ENCODE measurements at places on chromosomes 6 and 20.

- H3K27ac ChIP-seq: no peak overlapping the region
- H3K4me3 ChIP-seq: no peak overlapping the region
- no peak for DNase-seq
- no peaks in the 10 kb centered on the region for H3K36me3 ChIP-seq
- H3K27me3 ChIP-seq: no peaks in the 10 kb centered on the region
These were observed 20.1 kb downstream of the PLCB1 start for GRCh38 chr20:8152183-8152582.

DNA sequence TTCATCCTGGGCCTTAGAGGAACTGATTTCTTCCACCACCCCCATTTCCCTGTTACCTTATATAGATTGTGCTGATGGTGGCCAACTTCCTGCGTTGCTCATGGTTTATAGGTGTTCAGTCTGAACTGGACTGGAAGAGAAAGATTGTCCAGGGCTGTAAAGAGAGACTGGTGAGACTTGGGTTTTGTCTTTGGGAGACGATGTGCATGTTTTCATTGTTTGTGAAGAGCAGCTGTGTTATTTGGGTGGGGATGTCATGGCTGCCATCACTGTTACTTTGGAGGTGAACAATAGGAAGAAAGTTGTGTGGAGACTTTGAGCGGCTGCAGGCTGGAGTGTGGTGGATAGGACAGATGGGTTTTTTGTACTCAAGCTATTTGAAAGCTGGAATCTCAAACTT, 15.6 kb upstream of the MPC1 start:
- H3K4me1 ChIP-seq: peaks cover 4% of the 10 kb centered on the region
- H3K36me3 ChIP-seq: no peaks in the 10 kb centered on the region
- no peak overlapping the region for H3K4me3 ChIP-seq
- no peak for DNase-seq
- H3K27ac ChIP-seq: no peak overlapping the region
- peaks cover 9% of the 10 kb centered on the region for H3K27me3 ChIP-seq

GRCh38 chr6:33620856-33621710, at the start of gene ITPR3:
Gene ITPR3, plus strand, starts transcription at chr6:33621322. Its CDS starts 281 bp downstream, at chr6:33621603.
- H3K27me3 ChIP-seq: no peaks in the 10 kb centered on the region
- peak within 1 kb of the TSS; percentile 86 for H3K27ac ChIP-seq
- peak; percentile 85 for DNase-seq
- peaks cover 45% of the 10 kb centered on the region for H3K36me3 ChIP-seq
- peaks cover 55% of the 10 kb centered on the region for H3K4me1 ChIP-seq

GRCh38 chr6:83443516-83443915, 12.7 kb upstream of the ME1 start:
- DNase-seq: no peak
- H3K36me3 ChIP-seq: no peaks in the 10 kb centered on the region
- H3K4me3 ChIP-seq: no peak overlapping the region
- peaks cover 5% of the 10 kb centered on the region for H3K27me3 ChIP-seq
- no peak overlapping the region for H3K27ac ChIP-seq
- no peaks in the 10 kb centered on the region for H3K4me1 ChIP-seq

DNA sequence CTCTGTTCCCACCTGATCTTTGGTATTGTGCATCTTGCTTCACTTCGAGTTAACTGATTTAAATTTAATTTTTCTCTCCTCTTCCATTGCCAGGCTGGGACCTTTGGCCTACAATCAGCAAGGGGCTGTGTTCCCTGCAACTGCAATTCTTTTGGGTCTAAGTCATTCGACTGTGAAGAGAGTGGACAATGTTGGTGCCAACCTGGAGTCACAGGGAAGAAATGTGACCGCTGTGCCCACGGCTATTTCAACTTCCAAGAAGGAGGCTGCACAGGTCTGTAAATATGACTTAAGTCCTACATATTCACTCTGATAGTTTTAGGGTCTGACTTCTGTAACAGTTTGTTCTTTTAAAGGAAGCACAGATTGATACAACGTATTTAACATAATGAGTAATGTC, 412.4 kb downstream of the ARHGAP18 start:
- no peaks in the 10 kb centered on the region for H3K27me3 ChIP-seq
- no peak overlapping the region for H3K4me3 ChIP-seq
- no peaks in the 10 kb centered on the region for H3K36me3 ChIP-seq
- H3K27ac ChIP-seq: no peak overlapping the region
- no peak for DNase-seq

DNA sequence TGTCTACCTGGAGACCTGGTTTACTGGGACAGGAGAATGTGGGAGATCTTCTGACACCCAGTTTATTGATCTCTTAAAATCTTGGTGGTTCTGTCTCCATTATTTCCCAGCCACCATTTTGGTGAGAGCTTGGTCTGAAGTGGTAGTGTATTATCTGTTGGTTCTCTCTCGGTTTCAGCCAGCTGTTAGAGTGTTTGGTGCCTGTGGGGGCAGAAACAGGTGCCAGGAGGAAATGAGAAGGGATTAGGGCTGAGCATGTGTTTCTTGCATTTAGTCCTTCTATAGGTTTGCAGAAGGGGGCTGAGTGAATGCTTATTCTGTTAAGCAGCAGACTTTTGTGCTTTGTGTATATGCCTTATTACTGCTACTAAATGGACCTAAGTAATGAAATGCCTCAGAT, 9.6 kb downstream of the JARID2 start:
- peaks cover 91% of the 10 kb centered on the region for H3K36me3 ChIP-seq
- H3K4me1 ChIP-seq: peaks cover 100% of the 10 kb centered on the region
- peak overlapping the region; percentile 98 for H3K27ac ChIP-seq
- no peak for DNase-seq
- H3K4me3 ChIP-seq: peak overlapping the region; percentile 28

GRCh38 chr6:170291271-170292110, 613 bp upstream of the DLL1 start:
- no peak overlapping the region for H3K27ac ChIP-seq
- H3K36me3 ChIP-seq: no peaks in the 10 kb centered on the region
- peak; percentile 51 for DNase-seq
- peak overlapping the region; percentile 72 for H3K4me3 ChIP-seq

DNA sequence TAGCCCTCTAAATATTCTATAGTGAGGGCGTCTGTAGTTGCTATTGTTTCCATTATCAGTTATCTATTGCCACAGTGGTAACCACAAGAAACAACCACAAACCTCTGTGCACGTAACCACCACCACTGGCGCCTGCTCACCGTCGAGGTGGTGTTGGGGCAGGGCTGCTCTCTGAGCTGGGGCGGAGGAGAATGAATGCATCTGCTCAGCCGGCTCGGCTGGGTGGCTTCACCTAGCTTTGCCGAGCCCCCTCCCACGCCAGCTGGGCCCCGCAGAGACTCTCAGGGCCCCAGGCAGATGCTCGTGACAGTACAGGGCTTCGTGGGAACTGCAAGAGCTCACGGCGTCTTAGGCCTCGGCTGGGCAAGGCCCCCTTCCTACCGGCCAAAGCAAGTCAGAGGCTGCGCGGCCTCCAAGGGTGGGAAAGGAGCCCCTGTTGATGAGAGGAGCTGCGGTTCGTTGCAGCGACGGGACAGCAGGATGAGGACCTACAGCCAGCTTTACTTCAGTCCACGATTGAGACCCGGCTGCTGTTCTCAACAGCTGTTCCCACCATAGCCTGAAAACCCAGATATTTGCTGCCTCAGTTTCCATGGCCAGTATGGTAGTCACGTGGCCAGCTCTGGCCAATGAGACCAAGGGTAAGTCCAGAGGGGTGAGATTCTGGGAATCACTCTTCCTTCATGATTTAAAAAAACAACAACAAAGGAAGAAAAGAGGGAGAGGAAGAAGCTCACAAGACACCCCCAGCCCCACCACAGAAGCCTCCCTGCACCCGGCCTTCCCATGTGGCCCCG, 120.2 kb upstream of the AFDN start:
- no peaks in the 10 kb centered on the region for H3K36me3 ChIP-seq
- peak overlapping the region; percentile 85 for H3K27ac ChIP-seq
- H3K4me1 ChIP-seq: peaks cover 22% of the 10 kb centered on the region
- peak overlapping the region; percentile 32 for H3K4me3 ChIP-seq

DNA sequence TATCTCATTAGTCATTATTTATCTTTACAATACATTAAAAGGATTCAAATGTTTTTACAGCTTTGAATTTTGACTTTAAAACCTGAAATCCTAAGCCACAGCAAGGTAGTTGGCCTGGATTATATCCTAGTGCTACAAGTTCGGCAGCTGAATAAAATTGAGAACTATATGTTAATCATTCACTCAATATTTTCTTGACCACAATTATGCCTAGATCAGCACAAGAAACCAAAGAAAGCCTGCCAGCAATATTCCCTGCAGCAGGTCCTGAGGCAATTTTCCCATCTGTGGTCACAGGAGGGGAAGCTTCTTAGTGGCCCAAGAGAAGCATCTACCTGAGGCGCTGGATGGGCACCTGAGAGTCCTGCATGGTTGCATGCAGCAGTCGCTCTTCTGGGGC, 183.5 kb downstream of the GMDS start:
- H3K27me3 ChIP-seq: no peaks in the 10 kb centered on the region
- peaks cover 10% of the 10 kb centered on the region for H3K4me1 ChIP-seq
- no peak for DNase-seq
- peaks cover 15% of the 10 kb centered on the region for H3K36me3 ChIP-seq

GRCh38 chr20:22226849-22227700, 357.3 kb downstream of the FOXA2 start:
- H3K27me3 ChIP-seq: no peaks in the 10 kb centered on the region
- no peak for DNase-seq
- H3K36me3 ChIP-seq: no peaks in the 10 kb centered on the region

- peaks cover 19% of the 10 kb centered on the region for H3K4me1 ChIP-seq
- no peaks in the 10 kb centered on the region for H3K36me3 ChIP-seq
- no peak overlapping the region for H3K4me3 ChIP-seq
- peaks cover 45% of the 10 kb centered on the region for H3K27me3 ChIP-seq
- H3K27ac ChIP-seq: no peak overlapping the region
These were observed 3.4 kb downstream of the TRIM10 start for GRCh38 chr6:30157581-30157980.

DNA sequence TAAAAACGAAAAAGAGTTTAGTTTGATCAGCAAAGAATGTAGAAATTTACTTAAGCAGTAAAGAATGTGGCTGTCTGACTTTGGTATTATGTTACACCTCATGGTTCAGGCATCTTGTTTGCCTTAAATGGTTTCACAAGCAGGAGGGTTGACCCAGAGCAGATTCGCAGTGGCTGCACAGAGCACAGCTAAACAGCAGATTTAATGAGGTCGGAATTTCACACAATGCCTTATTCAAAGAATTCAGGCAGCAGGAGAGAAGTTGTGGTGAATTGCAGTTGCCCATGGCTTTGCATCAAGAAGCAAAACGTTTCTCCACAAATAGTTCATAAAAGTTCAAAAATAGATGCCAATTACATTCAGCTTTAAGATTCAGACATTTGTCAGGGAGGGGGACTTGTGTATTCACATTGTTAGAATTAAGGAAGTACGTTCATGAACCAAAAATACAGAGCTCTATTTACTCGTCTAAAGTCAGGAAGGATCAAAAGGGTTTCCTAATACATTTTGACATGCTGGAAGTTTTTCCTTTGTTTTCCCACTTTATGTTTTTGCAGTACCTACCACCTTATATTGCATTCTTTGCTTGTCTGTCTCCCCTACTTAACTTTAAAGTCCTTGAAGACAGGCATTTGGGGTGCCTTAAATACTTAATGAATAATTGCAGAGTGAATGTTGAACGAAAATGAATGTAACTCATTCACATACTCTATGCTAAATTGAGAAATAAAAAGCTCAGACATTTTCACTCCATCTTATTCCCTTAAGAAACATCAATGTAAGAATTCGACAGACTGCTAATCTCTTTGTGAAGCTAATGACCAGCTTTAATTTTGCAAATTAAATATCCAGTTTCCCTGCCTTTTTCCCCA, 1163.6 kb upstream of the CITED2 start:
- no peak for DNase-seq
- H3K27ac ChIP-seq: no peak overlapping the region
- no peaks in the 10 kb centered on the region for H3K4me1 ChIP-seq
- peaks cover 3% of the 10 kb centered on the region for H3K27me3 ChIP-seq
- no peaks in the 10 kb centered on the region for H3K36me3 ChIP-seq
- no peak overlapping the region for H3K4me3 ChIP-seq

DNA sequence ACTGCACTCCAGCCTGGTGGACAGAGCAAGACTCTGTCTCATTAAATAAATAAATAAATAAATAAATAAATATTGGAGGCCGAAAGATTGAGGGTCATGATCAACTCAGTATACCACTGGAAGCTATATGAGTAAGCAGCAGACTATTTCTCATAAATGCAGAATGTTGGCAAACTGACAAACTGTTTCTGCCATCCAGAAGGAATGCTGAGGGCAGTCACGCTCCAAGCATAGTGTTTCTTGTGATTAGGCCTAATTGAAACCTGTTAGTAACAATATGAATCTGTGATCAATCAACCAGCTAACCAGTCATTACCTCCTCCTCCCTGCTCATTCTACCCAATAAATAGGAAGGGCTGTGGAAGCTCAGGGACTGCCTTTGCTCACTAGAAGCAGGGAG, 15.2 kb upstream of the KCNK15 start:
- no peak for DNase-seq
- no peaks in the 10 kb centered on the region for H3K27me3 ChIP-seq
- no peak overlapping the region for H3K27ac ChIP-seq

DNA sequence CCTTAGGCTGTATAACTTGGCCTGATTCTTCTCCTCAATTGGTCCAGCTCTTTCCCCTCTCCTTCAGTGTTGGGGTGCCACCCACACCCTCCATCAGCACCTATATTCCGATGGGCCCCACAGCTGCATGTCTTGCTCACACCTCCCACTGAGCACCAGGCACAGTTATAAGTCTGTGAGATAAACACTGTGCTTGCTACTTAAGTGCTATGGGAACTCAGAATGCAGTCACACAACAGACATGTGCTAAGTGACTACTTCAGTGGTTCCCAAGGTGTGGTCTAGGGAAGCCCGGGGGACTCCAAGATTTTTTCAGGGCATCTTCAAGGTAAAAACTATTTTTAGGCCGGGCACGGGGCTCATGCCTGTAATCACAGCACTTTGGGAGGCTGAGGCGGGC, 7.3 kb downstream of the ZC3H12D start:
- peaks cover 78% of the 10 kb centered on the region for H3K4me1 ChIP-seq
- H3K4me3 ChIP-seq: peak overlapping the region; percentile 36
- H3K27ac ChIP-seq: peak overlapping the region; percentile 84
- no peaks in the 10 kb centered on the region for H3K27me3 ChIP-seq
- DNase-seq: peak; percentile 27
- H3K36me3 ChIP-seq: peaks cover 88% of the 10 kb centered on the region

DNA sequence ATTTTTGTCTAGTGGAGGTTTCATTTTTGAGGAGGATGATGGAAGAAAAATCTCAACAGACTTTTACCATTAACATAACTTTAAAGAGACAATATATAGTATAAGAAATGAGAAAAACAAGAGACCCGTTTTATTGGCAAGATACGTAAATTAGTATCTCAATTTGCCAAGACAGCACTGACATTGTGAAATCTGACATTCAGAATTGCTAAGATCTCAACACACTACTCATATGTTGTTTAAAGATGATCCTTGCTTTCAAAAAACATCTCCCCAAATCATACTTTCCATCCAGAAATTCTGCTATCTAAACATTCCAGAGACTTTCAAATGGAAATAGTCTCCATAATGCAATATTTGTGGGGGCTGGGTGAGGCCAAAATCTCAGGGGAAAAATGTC, 220.9 kb upstream of the CEP162 start:
- DNase-seq: no peak
- no peaks in the 10 kb centered on the region for H3K36me3 ChIP-seq
- H3K4me1 ChIP-seq: no peaks in the 10 kb centered on the region
- no peaks in the 10 kb centered on the region for H3K27me3 ChIP-seq
- no peak overlapping the region for H3K4me3 ChIP-seq
- H3K27ac ChIP-seq: no peak overlapping the region
